ENCODE measurements at places on chromosomes 1 and 21.

DNA sequence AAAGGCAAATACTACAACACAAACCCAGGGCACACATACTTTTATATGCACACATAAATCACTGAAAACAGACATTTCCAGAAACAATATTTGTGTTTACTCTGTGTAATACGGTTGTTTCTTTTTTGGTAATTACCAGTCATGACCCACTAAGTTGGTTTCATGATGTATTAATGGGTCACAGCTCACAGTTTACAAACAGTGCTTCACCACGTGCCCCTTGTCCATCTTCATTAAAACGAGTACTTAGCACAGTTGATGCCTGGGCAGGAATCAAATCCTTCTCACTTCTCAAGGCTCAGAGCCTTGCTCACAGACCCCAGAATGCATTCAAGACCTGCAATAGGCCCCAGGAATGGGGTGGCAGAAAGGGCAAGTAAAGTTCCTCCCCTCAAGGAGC is 13.8 kb downstream of the SSBP3 start:
- DNase-seq = no peak

DNA sequence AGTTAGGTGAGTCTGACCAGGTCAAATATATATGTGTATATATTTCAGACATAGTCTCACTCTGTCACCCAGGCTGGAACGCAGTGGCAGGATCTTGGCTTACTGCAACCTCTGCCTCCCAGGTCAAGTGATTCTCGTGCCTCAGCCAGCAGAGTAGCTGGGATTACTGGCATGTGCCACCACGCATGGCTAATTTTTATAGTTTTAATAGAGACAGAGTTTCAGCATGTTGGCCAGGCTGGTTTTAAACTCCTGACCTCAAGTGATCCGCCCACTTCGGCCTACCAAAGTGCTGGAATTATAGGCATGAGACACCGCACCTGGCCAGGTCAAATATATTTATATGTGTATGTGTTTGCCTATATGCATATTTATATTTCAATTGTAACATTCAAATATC is 581.5 kb upstream of the B3GALT2 start:
- DNase-seq = no peak

DNA sequence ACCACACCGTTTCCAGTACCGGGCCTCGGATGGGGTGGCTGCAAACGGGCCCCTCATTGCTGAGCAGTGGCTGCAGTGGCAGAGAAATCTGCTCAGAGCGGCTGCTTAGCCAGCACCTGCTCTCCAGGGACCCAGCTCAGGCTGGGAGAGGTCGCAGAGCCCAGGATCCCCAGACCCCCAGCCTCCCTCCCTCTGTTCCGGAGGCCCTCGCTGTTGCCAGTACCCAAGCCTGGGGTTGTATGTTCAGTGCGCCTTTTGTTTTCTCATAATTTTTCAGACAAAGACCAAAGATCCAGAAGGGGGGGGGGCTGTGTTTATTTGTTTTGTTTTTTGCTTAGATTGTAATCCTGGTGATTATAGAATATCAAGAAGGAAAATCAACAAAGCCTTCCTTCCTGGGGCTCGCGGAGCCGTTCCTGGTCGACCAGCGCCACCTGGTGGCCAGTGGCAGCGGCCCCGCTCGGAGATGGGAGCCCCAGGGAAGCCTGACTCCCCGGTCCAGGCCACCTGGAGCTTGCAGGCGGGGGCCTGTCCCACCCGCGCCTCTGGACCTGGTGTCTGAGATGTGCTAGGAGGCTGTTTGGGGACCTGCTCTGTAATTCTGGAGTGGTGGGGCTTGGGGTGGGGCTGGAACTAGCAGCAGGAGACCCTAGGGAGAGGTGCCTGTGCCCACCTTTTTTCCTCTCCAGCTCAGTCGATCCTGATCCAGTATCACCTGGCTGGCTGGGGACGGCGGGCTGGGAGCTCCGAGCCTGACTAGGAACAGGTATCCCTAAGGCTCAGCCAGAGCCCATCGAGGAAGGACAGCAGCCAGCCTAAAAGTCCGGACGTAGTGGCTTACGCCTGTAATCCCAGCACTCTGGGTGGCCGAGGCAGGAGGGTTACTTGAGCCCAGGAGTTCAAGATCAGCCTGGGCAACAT is 123.9 kb upstream of the VAMP3 start:
- DNase-seq = peak; percentile 34

DNA sequence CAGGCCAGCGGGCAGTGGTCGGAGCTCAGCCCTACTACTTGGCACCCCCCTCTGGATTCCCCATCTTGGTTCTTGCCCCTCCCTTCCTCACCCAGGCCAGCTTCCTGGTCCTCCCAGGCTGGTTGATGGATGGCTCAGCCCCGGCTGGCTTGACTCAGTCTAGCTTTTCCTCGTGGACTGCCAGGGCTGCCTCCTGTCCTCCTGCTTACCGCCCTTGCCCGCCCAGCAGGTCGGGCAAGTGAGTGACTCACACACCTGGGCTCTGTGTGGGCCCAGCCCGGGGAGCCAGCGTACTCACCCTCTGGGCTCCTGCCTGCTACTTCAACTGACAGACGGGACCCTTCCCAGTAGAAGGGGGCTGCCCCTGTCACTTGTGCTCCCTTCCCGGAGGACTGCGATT is 19.5 kb upstream of the ARHGEF10L start:
- DNase-seq = no peak

DNA sequence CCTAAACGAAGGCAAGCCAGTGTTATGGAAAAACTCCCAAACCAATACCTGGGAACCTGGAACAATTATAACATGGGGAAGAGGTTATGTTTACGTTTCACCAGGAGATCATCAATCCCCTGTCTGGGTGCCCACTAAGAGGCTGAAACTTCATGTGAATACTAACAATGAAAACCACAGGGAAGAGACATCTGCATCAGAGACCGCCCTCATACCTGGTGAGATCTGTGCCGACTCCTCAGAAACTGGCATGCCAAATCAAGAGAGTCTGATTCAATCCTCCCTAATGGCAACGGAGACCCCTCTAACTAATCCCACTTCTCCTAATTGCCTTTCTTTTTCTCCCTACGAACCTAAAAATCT is 163.2 kb downstream of the IER5 start:
- no peak for DNase-seq

GRCh38 chr21:41750051-41750450 is 16.8 kb downstream of the RIPK4 start:
- DNase-seq = no peak

All from CD8-positive, alpha-beta T cell (primary cell).